ENCODE measurements at places on chromosomes 2 and 18. TPM values are rescaled to one million over a fixed set of nuclear protein-coding genes. Genes with fewer than 3 reads are reported as not detected.

The SATB2 gene
- total RNA-seq: 3.7 TPM

The RGPD3 gene
- total RNA-seq: not detected

The PTPRN gene
- 34.3 TPM for total RNA-seq

The MOB4 gene
- total RNA-seq: 6.6 TPM

The OTOF gene
- 0.26 TPM for total RNA-seq

The NFATC1 gene
- 3.6 TPM for total RNA-seq

The MOGAT1 gene
- total RNA-seq: 0.17 TPM

The CTNNA2 gene
- 5.4 TPM for total RNA-seq

The DNAJC5G gene
- total RNA-seq: 0.06 TPM

The SLC5A7 gene
- not detected for total RNA-seq

The SOX11 gene
- not detected for total RNA-seq

The TRIM54 gene
- 0.25 TPM for total RNA-seq

The ICOS gene
- not detected for total RNA-seq
